GM06990 (cell line): ENCODE measurements at places on chromosomes 4 and X.

GRCh38 chr4:39609454-39609931 is 29.2 kb downstream of the SMIM14 start:
- peak; percentile 78 for DNase-seq

DNA sequence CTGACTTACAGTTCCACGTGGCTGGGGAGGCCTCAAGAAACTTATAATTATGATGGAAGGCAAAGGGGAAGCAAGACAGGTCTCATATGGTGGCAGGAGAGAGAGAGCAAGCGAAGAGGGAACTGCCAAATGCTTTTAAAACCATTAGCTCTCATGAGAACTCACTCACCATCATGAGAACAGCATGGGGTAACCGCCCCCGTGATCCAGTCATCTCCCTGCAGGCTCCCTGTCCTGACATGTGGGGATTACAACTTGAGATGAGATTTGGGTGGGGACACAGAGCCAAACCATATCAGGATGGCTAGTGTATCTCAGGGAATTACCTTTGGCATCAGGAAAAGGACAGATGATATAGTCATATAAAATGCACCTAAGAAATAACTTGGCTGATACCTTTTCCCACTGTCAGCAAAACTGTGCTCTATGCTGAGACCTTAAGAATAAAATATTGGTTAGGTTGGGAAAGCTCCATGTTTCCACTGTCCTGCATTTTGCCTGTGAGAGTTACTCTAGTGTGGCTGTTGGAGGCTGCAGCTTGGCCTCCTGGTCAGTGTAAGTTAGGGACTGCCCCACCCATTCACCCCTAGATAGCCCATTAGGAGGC is 110.3 kb downstream of the UCHL1 start:
- DNase-seq = no peak

- DNase-seq = no peak
Observed at GRCh38 chr4:42655269-42655637, 1.7 kb downstream of the ATP8A1 start.

DNA sequence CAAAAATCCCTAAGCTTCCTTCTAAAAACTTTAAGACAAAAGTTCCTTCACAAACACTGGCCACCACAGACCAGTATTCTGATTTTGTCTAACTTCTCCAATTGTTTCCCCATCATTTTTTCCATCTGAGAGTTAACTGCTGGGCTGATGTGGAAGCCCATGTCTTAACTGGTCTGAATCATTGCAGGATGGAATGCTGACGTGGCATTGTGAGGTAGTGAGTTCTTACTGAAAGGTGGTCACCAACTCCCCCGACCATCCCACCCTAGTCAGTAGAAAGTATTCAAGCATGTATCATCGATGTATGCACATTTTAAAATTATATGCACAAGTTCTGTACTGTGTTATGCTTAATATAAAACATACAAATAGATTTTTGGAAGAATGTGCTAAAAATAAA is 99.1 kb upstream of the SMIM10 start:
- no peak for DNase-seq

DNA sequence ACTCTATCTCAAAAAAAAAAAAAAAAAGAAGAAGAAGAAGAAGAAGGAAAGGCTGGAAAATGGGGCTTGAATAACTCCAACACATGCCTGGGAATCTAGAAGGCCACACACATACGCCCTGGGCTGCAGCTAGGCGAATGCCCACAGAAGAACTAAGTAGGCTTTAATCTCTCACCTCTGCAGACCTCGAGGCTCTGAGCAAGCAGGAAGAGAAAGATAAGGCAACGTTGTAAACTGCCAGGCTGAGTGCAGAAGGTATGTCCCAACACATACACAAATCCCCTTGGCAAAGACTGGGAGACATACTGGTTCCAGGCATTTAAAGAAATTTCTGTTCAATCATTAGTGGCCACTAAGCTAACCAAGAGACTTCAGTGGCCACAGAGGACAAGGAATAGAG is 18.4 kb downstream of the SLC38A5 start:
- DNase-seq = no peak

DNA sequence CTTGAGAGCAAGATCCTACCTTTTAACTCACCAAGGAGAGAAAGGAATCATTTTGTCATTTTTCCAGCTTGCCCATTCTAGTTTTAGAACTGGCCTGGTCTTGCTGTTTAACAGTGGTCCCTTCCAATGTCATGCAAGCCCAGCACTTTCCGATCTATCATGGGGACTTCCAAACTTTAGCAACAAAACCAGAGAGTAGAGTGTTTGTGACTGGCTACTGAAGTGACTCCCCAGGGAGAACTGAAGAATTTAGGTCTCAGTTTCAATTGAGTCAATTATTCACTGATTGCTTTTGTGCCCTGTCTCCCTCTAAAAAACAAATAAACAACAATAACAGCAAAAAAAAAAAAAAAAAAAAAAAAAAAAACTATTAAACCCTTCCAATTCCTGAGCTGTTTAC is 108.3 kb downstream of the LHFPL1 start:
- DNase-seq = no peak

DNA sequence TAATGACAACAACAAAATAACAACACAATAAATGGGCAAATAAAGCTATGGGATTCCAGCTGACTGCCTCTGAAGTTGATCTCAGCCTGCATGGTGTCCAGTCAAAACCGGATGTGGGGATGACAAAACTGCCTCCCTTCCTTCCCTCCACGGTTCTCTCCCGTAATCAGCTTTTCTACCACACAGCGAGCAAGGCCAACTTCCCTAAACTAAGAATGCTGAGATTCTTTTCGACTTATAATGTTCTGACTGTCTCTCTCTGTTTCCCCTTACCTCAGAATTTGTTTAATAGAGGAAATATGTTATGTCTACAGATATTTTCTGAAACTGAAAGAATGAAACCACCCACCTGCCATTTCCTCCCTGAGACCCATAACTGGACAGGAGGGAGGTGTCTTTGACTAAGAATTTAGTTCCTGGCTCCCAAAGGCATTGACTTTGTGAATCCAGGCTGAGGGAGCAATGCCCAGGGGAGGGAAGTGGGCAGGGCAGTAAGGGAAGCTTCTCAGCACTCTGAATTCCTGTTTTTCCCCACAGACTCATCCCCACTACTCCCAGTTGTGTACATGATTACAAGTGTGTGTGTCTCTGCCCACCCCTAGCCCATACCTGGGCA is 1.0 kb upstream of the TLR1 start:
- peak; percentile 88 for DNase-seq

- no peak for DNase-seq
Observed at GRCh38 chrX:109943740-109944092, 59.2 kb upstream of the TMEM164 start.

GRCh38 chr4:76313547-76313946 is 7.0 kb downstream of the STBD1 start:
- DNase-seq = no peak

- DNase-seq = no peak
Observed at GRCh38 chrX:70434914-70435586, 9.6 kb upstream of the DLG3 start.

DNA sequence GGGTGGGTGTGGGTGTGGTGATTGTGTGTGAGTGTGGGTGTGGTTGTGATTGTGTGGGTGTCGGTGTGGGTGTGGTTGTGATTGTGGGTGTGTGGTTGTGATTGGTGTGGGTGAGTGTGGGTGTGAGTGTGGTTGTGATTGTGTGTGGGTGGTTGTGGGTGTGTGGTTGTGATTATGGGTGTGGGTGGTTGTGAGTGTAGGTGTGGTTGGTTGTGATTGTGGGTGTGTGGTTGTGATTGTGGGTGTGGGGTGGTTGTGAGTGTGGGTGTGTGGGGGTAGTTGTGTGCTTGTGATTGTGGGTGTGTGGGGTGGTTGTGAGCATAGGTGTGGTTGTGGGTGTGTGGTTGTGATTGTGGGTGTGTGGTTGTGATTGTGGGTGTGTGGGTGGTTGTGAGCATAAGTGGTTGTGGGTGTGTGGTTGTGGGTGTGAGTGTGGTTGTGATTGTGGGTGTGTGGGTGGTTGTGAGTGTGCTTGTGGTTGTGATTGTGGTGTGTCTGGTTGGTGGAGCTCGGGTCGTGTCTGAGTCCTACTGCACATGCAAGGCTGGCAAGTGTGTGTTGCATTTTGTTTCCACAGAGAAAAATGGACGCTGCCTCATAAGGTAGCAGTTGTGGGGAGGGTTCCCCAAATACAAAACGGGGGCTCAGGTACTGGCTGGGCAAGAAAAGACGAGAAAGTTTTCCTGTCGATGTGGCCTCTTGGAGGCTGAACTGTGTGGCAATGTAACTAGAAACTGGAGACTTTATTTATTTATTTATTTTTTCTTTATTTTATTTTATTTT is 116.7 kb downstream of the UBE2K start:
- peak; percentile 16 for DNase-seq
